HuH-7 (cell line): ENCODE measurements at places on chromosomes 1 and 21.
A peak's percentile ranks its signal among the peaks of the same experiment; 100 is the strongest.

DNA sequence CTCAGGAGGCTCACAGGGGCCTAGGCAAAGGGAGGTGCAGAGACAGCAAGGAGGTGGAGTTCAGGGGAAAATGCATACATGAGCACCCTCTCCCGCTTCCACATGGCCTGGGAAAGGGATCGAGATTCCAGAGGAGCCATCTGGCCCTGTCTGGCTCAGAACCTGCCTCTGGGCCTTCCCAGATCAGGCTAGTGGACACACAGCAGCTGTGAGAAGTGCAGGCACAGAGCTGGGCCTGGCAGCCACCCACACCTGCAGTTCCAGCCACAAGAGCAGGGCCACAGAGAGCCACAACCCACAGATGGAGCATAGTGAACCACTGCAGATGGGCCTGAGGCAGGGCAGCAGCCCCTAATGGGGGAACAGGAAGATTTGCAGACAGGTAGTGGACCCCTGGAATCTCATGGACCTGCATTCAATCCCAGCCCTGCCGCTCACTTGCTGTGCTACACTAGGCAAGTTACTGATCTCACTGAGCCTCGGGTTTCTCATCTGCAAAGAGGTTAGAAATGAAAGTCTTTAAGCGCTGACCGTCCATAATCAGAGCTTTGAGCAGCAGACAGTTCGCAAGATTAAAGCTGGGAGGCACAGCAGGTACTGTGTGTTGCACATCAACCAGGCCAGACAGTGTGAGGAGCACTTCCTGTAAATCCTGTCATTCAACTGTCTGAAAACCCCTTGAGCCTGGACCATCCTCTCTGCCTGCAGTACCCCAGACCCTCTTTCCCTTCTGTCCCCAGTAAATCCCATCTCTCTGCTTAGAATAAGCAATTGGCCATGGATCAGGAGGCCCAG is 58.0 kb downstream of the MATN1 start:
- no peak for DNase-seq

DNA sequence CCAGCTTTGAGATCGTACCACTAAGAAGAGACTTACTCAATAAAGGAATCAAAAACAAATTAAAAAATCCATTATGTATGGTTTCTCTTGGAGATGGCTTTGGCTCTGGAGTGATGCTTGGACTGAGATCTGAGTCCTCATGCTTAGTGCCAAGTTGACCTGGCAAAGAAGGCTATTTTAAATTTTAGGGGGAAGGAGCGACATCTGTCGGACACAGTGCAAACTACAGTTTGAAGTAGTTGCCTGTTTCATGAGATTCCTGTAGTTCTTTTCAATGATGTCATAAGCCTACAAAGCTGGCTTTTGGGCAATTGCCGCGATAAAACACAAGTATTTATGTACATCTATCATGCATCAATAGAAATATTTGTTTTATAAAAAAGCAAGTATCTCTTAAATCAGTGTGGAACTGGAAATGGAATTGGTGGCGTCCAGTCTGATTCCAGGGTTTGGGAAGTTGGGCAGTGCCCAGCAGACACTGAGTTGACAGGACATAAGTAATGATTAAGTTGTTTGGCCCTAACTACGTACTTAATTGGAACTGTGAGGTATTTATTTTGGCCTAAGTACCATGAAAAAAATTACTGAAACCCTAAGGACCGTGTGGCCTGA is 50.0 kb downstream of the TBCE start:
- peak; percentile 80 for DNase-seq

DNA sequence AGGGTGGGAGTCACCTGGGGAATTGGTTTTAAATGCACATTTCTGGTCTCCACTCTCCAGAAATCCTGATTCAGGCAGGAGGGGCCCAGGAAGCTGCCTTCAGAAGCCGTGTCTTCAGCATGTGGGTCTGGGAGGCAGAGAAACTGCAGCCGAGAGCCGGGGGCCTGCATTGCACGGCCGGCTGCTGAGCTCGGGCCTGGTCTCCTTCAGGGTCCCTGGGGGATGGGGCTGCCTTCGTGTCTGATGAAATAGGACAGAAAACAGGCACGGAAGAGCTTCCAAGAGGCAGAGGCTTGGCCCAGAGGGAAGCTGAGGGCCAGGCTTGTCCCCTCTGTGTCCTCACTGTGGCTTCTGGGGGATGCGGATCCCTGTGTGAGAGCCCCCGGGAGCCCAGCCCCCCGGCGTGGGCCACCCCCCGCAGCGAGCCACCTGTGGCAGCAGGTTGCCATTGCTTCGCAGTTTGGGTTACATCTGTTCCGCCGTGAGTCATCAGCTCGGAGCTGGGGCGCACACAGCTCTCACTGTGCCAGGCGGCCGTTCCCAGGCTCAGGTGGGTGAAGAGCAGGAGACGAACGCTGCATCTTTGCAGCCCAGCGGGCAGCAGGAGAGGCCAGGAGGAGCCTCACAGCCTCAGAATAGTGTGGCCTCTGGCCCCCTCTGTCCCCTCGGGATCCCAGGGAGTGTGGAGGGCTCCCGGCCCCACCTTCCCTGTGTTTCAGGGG is 72.4 kb downstream of the AJAP1 start:
- DNase-seq: no peak

GRCh38 chr1:193549081-193549480 is 362.7 kb upstream of the B3GALT2 start:
- peak; percentile 15 for DNase-seq

DNA sequence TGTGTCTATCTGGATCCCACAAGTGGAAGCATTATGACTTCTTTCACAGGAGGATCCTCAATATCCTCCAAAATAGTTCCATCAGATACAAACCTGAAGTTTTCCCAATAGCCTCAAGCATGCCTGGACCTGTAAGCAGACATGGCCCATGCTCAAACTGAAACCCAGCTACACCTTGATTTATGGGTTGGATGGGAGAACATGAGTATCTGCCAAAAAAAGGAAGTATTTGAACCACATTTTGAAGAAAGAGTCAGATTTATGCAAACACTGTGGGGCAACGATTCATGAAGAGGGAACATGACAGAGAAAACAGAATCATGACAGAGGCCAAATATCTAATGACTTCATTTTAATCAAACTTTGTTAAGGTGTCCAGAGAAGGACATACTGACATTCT is 351.0 kb upstream of the NFIA start:
- DNase-seq: no peak

- DNase-seq: no peak
These were observed 43.0 kb downstream of the LYST start for GRCh38 chr1:235823684-235824083.

DNA sequence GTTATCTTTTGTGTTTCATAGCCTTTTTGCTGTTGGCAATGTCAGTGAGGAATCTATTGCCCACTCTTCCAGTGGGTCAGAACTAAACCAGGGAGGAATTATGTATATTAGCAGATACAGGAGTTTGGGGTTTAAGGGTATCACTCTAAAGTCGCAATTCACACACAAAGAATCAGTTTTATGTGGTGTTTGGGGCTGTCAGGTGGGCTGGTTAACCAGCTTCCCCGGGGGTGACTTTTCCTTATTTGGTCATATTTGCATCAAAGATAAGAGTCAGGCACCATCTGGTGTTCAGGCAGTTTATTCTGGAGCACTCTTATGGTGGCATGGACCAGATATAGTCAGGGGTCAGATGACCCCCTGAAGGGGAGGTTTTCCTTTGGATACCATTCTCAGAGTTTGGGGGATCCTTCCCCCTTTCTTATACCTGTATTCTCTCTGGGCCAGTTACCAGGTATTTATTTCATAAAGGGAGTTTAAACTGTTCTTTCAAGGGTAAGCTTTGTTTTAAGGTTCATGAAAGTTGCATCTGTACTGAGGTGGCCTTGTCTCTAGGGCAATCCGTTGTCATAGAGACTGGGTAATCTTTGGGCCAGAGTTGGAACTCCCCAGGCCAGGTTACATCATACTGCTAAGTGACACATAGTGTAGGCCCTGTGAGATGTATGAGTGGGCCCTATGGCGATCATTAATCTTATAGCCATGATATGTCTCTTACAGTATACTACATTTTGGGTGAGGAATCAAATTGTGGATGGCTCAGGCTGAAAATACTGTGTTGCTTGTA is 148.2 kb downstream of the RWDD3 start:
- DNase-seq: no peak

- no peak for DNase-seq
These were observed 8.4 kb downstream of the ITGA10 start for GRCh38 chr1:145901312-145902021.

DNA sequence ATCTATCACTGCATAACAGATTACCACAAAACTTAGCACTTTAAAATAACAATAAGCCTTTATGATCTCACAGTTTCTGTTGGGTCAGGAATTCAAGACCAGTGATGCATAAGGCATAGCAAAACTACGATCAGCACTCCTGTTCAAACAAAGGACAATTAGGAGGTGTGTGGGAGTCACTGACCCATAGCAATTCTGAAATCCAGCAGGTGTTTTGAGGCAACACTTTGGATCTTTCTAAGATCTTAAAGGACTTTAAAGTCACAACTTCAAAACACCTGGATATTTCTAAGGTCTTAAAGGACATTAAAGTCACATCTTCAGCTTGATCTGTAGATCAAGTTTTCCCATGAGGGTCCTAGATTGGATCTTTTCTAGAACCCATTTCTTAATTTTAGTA is 35.3 kb downstream of the AKT3 start:
- DNase-seq: no peak

GRCh38 chr1:183370399-183371058 is 47.7 kb downstream of the NMNAT2 start:
- DNase-seq: no peak

DNA sequence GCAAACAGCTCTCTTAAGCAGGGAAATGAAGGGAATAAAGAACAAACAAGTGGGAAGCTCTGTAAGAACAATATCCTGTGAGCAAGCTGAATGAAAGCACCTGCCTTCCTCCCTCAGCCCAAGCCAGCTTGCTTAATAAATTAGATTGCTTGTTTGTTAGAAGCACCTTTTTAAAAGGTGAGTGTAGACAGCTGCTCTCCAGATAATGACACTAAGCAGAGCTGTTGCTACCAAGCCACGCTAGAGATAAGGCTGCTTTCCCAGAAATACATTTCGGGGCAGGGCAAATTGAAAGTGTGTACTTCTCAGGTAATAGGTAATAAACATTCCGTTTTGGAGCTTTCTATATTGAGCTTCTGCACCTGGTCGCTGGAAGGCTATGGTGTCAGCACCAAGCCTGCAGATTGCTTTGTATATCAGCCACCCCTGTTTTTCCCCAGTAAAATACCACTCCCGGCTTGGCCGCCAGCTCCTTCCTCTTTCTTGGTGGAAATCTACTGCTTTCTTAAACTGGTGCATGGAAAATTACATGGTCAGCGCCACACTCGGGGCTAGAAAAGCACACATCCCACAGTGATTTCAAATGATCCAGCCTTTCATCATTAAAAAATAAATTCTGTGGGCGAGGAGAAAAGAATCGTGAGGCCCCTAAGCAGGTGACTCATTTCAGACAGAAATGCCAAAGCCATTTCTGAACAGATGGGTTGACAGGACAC is 151.3 kb downstream of the ETS2 start:
- DNase-seq: no peak

- DNase-seq: no peak
These were observed 57.6 kb upstream of the PPM1J start for GRCh38 chr1:112772781-112773180.

DNA sequence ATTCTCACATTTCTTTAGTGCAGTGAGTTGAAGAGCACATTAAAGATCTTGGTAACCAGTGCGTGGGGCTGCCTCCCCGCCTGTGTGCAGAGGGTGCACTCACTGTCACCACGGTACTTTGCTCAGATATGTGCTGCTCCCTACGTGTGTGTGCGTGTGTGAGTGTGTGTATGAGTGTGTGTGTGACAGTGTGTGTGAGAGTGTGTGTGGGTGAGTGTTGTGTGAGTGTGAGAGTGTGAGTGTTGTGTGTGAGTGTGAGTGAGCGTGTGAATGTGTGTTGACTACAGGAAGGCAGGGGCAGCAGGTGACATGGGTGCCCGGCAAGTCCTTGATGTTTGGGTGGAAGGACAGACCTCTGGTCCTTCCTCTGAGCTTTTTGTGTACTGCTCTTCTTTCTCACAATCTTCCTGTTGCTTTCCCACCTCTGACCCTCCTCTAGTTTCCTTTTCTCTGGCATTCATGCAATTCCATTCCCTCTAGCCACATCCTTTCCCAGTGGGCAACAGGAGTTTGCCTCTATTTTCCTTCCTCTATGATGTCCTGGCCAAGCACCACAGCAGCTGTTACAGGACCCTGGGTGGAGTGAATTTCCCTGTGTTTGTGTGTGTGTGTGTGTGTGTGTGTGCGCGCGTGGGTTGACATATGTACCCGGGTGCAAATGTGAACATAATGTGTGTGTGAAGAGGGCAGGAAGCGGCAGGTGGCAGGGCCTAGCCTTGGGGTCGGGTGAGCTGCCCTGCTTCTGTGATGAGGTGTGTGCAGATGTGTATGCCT is 19.8 kb downstream of the LHX4 start:
- no peak for DNase-seq

GRCh38 chr1:10105484-10105883 is 72.7 kb downstream of the UBE4B start:
- no peak for DNase-seq

- no peak for DNase-seq
These were observed 14.7 kb downstream of the PGLYRP4 start for GRCh38 chr1:153333902-153334301.

DNA sequence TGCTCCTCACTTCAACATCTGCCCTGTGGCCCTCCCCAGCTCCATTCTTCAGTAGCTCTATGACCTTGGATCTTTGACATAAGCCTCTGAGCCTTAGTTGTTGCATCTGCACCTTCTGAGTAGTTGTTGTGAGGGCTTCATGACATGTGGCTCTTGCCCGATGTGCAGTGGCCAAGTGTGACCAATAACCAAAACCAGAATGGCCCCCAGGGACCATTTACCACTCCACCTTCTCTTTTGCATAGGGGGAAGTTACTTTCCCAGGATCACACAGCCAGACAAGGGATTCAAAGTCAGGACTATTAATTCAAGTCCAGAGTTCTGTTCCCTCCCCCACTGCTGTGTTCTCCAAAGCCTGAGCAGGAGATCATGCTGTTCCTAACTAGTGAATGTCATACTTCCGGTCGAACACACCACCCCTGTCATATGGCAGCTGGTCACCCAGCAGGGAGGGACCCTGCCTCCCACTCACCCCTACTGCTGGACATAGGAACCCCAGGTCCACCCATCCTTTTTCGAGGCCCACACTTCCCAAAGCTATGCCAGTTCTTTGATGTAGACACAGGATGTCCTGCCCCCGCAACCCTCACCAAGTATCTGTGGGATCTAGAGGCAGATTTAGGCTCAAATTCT is 4.0 kb downstream of the FGR start:
- no peak for DNase-seq

DNA sequence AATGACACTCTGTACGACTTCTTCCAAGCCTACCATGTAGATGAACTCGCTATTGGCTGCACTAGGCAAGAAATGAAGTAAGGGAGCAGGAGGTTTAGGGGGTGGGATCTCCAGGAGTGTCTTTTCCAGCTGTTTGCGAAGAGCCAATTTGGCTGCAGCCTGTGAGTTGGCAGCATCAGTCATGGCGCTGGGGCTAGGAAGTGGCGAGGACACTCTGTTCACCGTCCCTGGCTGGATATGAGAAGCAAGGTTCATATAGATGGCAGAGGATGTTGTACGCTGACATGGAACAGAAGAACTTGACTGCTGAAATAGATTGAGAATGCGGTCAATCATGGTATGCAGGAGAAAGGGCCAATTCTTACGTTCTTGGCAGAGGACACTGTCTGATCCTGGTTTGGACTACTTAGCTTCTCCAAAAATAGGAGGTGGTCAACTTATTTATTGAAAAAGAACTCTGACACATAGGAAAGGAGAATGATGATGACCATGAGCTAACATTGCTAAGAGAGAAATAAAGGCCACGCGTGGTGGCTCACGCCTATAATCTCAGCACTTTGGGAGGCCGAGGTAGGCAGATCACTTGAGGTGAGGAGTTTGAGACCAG is 41.2 kb downstream of the SLC27A3 start:
- DNase-seq: no peak

GRCh38 chr1:178573330-178573729 is 60.4 kb downstream of the TEX35 start:
- no peak for DNase-seq
